ENCODE measurements at places on chromosomes 16 and 17.
A peak's percentile ranks its signal among the peaks of the same experiment; 100 is the strongest.

DNA sequence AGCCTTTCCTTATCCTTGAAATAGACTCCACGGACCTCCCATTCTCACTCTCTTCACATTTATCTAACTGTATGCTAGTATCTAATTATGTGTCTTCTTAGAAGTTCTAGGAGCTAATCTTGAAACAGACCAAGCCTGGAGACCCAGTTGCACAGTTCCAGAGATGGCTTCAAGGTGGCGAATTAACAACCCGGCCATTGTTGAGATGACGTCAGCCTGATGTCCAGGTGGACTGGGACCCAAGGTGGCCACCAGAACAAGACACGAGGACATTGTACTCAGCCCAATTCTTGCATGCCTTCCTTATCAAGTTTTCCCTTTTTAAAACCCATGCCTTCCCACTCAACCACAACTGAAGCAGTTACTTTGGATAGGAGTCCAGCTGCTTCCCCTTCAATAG lies 29.5 kb upstream of the WWOX start:
- no peak for DNase-seq

DNA sequence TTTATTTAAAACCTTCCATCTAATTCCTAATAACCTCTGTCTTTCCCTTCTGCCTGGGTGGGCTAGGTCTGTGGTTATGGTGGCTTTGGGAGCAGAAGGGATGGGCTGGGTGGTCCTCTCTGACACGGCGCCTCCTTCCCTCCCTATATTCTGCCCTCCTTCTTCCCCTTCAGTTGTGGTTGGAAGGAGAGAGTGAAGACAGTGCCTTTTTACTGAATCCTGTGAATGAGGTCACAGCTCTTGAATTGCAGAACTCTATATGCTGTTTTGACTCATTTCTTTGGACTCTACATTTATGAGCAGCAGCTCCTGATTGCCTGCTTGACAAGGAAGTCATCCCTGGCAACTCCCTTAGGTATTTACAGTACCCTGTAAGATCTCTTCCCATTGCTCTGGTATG lies 256.0 kb upstream of the ELAC2 start:
- no peak for DNase-seq

GRCh38 chr17:36212966-36213365 lies 2.1 kb downstream of the CCL4L2 start:
- DNase-seq, result no peak

DNA sequence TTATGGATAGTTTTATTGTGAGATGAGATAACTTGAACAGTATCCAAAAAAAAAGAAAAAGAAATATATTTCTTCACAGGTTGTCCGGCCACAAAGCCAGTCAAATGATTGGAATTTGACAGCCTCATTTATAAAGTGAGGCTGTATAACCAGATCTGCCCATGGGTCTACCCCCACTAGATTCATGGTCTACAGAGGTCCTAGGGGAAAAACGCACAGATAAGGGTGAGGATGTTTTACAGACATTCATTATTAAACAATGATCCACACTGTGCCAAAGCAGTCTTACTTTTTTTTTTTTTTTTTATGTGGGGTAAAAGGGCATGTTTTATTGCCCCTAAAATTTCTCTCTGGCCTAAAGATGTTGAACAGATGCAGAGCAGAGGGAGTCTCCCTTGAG lies 1503.0 kb upstream of the CDH8 start:
- DNase-seq, result no peak

- DNase-seq, result peak; percentile 72
Measured at GRCh38 chr16:29820271-29820701, at the start of gene MVP. Gene MVP, plus strand, starts transcription at chr16:29820462. Its CDS starts 10,088 bp downstream, at chr16:29830550.

DNA sequence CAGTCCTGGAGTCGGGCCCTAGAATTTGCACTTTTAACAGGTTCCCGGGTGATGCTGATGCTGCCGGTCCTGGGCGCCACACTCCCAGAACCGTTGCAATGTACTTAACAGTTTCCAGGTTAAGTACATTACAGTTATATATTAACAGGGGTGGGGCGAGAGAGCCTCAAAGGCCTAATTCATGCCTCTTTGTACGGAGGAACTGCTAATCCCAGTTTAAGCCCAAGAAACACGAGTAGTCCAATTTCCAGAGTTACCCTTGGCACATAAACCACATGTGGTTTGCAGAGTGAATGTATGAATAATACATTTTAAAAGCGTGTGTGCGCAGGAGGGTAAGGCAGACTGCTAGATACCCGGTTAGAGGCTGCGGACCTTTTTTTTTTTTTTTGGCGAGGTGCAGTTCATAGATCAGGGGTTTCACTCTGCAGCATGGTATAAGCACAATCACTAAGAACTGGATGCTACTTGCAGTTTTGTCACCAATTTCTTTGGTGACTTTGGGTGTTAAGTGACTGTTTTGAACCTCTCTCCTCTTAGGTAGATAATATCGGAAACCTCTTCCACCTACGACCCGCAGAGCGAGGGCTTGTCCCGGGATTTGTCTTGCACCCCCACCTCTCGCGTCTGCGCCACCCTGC lies 713 bp downstream of the COX11 start:
- DNase-seq, result peak; percentile 46

GRCh38 chr17:62916684-62917571 lies 49.1 kb upstream of the TANC2 start:
- DNase-seq, result no peak

DNA sequence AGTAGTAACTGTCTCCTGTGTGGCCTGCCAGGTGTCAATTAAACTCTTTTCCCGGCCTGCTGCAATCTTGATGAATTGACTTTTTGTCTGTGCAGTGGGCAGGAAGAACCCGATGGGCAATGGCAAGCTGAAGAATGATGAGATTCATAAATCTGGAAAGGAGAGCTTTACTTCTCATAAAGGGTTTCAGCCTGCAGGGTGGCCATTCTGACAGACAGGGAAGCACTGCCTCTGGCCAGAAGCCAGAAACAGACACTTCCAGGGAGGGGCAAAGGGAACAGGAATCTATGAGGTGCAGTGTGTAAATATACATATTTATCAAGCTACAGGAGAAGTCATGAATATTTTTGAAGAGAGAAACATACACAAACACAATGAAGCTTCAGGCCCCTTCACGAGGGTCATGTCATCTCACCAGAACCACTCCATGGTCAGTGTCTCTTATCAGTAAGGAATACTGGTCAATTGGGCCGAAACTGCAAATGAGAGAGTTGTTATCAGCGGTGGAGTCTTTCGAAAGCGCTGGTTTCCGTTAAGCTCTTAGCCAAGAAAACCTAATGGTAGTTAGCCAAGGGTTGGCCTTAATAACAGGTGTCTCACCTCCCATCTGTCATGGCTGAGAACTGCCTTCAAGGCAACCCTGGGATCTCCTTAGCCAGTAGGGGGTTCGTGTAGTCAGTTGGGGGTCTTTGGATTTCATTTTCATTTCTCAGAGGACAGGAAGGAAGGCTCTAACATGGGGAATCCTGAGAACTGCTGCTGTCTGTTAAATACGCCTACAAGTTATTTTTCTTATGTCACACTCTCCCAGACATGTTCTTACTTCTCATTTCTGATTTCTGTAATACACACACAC lies 1.2 kb upstream of the NARF start:
- no peak for DNase-seq

DNA sequence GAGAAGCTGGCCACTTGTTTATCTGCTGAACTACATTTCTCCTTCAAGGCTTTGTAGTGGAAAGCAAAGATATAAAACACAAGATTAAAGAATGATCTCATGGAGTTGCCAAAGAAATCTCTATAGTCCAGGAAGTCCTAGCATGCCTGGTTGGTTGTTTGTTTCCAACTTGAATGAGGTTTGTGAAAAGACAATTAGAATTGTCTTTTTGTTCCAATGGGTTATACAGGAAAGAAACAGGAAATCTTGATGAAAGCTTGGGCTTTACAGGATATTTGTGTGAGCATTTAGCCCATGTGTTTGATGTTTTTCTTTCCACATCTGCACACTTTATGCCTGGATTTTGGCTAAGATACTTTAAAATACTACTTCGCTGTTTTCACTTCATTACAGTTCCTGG lies 273.4 kb downstream of the CEP112 start:
- no peak for DNase-seq

DNA sequence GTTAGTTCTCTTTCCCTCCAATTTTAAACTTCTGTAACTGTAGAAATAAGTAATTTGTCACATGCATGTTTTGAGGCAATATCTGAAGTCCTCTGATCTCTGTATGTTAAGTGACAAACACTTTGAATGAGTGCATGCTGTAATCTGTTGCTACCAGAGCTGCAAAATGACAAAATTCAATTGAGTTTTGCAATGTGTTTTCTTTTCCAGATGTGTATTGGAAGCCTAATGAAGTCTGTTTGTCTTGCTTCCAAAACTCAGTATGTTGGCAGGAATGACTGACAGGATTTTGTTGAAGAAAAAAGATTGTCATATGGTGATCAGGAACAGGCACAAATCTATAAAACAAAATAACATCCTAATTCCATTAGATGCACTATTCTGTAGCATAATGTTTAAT lies 561.6 kb upstream of the CDH8 start:
- DNase-seq, result no peak

- DNase-seq, result peak; percentile 32
Measured at GRCh38 chr17:48153691-48154358, 46.3 kb downstream of the SNX11 start.

DNA sequence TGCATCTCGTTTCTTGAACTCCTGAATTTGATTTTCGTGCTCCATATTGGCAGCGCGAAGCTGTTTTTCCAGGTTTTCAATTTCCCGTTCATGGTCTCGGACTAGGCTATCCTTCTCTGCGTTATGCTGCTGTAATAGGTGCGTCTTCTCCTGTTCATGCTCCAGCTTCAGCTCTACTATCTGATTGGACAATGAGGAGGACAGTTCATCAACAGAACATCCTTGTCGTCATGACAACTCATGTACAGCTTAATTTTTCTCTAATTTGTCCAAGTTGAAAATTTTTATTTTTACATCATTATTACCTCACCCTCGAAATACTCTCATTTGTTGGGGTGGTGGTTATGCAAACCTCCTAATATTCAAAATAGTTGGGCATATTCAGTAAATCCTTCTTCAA lies 289.8 kb downstream of the CEP112 start:
- no peak for DNase-seq

DNA sequence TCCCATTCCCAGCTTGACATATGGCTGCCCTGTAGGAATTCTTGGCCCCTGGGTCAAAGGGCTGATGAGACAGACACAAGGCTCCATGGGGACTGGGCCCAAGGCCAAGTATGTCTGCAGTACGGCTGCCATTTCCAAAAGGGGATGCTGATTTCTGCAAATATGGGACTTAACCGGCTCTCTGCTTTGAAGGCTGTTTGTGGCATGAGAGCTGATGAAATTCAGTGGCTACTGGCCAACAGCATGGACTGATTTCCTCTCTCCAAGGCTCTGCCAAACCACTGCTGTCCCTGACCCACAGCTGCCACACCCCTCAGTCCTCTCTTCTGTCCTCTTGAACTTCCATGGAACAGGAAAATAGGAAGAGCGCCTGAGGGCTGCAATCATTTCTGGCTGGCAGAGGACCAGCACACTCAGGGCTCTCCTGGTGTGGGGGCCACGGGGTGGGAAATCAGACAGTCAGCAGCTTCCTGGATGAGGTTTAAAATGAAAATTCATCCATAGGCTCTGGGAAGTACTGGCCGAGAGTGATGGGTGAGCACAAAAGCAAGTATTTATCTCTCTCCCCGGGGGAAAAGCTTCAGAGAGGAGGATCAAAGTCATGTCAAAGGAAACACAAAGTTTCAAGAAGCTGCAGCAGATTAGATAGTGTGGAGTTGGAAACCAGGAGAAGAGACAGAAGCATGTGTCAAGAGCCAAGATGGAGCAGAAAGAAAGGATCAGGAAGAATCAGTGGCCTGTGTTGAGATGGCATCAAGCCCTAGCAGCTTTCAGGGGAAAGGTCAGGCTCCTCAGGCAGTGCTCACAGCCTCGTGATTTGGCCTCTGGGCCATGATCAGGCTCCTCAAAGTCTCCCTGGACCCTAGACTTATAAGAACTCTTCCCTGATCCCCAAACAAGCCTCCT lies 64.1 kb upstream of the SREBF1 start:
- no peak for DNase-seq

- no peak for DNase-seq
Measured at GRCh38 chr16:84043486-84044117, 1.0 kb upstream of the SLC38A8 start.

DNA sequence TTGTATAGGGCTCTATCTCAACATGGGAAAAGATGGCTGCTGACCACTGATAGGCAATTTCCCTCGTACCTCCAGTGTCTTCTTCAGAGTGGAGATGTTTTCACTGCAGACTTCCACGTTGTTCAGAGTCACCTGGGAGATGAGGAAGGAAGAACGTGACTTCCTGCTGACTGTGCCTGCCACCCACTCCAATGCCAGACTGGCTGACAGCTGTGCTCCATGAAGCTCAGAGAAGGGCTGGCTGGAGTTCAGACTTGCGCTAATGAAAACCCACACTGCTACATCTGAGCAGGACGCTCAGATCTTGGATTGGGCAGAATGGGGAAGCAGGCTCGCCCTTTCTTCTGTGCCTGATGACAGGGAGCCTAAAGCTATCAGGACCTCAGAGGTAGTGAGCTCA lies 33.1 kb downstream of the COG4 start:
- DNase-seq, result no peak

GRCh38 chr17:78486946-78487680 lies 90.1 kb downstream of the DNAH17 start:
- DNase-seq, result no peak

- no peak for DNase-seq
Measured at GRCh38 chr17:62064029-62064790, 868 bp downstream of the MED13 start.

DNA sequence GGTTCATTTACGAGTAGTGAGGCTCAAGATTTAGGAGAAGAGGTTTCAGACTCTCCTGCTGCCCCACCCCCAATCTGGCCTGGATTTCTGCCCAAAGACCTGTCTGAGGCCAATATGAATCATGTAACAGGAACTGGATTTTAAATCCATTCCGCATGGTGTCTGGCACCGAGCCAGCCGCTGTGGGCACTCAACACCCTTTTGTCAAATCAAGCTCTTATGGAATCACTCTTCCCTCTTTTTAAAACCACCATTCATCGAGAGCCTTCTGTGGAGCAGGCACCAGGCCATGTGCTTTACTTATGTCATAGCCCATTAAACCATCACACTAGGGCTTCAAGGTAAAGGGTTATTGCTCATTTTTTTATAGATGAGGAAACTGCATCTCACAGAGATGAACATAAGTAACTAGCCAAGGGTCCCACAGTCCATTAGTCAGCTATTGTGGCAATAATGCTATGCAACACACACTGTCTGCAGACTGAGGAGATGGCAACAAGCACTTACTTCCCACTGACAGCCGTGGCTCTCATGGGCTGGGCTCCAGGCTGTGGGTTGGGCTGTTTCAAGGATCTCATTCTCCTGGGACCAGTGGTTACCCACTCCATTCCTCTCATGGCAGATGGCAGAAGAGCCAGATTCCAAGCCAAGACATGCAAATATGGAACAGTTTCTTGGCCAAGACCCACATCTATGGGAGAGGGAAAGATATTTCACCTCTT lies 93.6 kb downstream of the WSCD1 start:
- DNase-seq, result no peak

GRCh38 chr17:72882426-72882825 lies 210.1 kb downstream of the SLC39A11 start:
- no peak for DNase-seq
